ENCODE measurements at places on chromosomes 1 and 21.

- no peak for DNase-seq
Observed at GRCh38 chr1:221336126-221336525, 405.8 kb downstream of the DUSP10 start.

DNA sequence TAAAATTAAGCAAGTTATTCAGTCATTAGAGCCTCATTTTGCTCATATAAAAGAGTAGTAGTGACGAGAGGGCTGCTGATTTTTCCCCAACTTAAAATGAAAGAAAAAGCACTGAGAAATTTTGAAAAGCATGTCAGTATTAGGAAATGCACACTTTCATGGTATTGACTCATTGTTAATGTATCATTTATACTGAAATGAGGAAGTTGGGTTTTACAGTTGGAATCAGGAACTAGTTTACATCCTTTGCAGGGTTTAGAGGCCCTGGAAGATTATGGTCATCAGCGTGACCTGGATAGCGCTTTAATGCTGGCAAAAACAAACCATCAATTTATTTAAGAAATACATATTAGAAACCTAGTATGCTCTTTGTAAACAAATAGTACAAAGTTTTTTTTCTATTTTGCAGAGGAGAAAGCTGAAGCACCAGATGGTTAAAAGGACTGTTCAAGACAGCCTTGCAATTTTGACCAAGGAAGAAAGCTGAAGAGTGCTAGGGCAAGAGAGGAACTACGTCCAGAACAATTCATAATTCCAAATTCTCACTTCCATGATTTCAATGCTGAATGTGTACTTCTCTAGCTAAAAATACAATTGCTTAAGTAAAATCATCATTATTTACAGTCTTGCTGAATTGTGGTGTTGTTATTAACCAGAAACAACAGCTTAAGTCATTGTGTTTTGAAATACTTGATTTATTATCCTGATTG lies 94.8 kb upstream of the SGIP1 start:
- no peak for DNase-seq

GRCh38 chr1:23370330-23370708 lies 683 bp upstream of the ZNF436 start:
- no peak for DNase-seq

GRCh38 chr1:89951766-89952604 lies 42.9 kb upstream of the ZNF326 start:
- DNase-seq: no peak

- DNase-seq: no peak
Observed at GRCh38 chr1:245512980-245513578, 358.3 kb downstream of the KIF26B start.

- DNase-seq: no peak
Observed at GRCh38 chr1:112706505-112707220, at the start of gene RHOC. TSS of gene RHOC (minus strand) at chr1:112707127. CDS start at chr1:112703799, 3,328 bp downstream.

- DNase-seq: no peak
Observed at GRCh38 chr1:45669379-45669778, 17.0 kb downstream of the GPBP1L1 start.

DNA sequence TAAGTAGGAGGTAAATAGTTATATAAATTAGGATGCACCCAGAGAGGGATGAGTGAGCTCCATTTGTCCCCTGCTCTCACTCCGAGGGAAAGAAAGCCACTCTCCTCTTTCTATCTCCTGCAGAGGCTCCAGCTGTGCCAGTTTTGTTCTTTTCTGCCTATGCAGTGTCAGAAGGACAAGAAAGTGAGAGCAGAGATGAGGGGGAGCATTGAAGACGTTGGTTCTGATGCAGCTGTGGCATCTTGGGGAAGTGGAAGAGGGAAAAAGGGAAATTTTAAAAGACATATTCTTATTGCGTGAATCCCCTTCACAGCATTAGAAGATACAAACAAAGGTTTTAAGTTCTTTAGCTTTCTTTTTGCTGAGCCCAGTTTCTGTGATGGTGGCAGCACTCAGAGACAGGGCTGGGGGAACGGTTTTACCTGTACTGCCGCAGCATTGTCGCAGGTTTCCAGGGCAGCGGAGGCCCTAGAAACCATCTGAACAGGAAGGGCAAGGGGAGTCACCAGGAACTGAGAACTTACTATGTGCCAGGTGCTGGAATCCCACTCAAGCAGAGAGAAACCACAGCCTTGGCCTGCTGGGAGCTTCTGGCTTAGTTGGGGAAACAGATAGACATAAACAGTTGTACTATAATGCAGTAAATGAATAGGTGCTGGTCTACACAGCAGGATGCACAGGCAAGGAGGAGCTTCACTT lies 44.9 kb upstream of the USP24 start:
- DNase-seq: no peak

DNA sequence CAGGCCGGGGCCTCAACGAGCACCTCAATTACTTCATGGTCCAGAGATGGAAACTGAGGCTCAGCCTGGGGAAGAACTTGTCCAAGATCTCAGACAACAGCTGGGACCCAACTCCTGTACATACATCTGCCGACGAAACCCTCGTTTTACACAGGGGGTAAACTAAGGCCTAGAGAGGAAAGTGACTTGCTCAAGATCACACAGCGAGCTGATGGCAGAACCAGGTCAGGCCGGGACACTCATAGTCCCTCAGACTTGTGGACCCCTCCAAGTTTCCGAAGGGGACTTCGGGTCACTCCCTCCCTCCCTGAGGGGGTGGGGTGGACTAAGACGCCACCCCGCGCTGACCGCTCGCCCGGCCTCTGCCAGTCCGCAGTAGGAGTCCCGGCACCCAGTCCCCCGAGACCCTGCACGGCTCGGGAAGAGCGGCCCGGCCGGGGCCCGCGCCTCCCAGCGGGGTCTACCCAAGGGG lies 430 bp downstream of the WASF2 start:
- no peak for DNase-seq

DNA sequence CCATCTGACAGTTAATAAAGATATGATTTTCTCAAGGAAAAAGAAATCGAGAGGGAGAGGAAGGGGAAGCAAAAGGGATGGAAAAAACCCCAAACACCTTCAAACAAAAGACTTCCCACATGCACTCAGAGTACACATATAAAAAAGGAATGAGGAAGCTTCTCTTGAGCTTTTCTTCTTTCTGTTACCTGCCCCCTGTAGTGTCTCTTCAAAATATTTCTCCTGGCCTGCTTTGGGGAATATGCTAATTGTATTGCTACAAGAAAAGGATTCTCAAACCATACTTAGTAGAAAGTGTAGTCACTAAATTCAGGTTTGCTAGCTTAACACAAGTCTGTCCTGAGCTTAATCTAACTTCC lies 58.7 kb downstream of the KIF14 start:
- no peak for DNase-seq

- no peak for DNase-seq
Observed at GRCh38 chr1:20423169-20423795, 62.7 kb downstream of the CAMK2N1 start.

DNA sequence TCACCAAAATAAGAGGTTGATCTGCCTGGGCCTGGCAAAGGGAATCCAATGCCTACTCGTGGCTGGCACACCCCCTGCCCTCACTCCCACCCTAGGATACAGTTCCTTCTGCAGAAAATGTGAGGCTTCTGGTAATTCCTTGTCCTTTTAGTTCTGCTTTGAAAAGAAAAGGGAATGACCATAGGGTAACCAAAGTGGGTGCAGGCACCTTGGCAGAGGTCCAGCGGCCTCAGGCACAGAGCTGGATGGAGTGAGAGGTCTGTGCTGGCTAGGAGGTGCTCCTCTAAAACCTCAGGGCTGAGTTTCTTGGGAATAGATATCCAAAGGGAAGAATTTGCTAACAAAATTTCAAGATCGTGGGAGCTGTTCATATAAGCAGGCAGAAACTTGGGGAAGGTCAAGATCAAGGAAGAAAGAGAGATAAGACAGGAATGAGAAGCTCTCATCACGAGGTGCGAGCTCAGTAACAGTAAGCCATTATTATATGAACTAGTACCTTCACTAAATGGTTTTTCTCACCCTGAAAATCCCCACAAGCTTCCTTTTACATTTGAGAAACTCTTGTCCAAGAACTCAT lies 293.1 kb upstream of the LYPLAL1 start:
- DNase-seq: no peak

DNA sequence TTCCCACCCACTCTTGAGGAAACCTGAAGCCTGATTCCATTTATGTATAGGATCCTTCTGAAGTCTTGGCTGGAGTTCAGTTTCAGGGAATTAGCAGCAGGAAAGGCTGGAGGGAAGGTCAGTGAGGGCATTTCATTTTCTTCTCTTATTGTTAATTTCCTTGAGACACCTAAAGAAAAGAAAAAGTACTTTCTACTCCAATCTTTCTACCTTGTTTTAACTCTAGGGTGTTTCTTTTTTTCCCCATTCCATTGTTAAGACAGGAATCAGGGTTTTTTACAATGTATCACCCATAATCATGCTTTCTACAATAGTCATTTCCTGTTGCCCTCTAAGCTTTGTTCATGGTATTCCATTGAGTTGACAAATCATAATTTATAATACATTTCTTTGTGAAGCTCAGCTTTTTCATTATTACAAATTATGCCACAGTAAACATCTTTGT lies 27.4 kb downstream of the SNRPE start:
- DNase-seq: no peak

GRCh38 chr1:234676103-234676594 lies 66.2 kb upstream of the IRF2BP2 start:
- DNase-seq: peak; percentile 45

GRCh38 chr1:7938070-7938469 lies 2.6 kb downstream of the TNFRSF9 start:
- no peak for DNase-seq

DNA sequence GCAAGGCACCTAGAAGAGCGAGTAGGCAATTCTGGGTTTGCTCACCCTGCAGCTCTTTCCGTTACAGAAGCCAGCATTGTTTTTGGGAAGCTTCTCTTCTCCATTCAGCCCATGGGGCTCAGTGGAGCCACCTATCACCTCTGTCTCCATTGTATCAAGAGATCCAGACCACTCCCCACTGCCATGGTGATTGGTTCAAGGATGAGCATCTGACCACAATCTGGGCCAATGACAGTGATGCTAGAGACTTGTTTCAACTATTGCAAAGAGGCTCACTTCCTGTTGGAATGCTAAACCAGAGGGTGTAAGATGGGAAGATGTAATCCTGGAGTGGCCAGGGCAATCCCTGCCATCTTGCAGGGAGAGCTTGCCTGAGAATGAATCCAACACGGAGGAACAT lies 6.6 kb downstream of the SPATA21 start:
- DNase-seq: no peak

GRCh38 chr1:178500091-178500770 lies 3.5 kb upstream of the CLEC20A start:
- no peak for DNase-seq

GRCh38 chr1:44717156-44717555 lies 13.8 kb downstream of the RNU5D-1 start:
- DNase-seq: no peak

GRCh38 chr1:156788136-156788535 lies 20.8 kb downstream of the PRCC start:
- DNase-seq: no peak

- no peak for DNase-seq
Observed at GRCh38 chr1:45012639-45013278, 705 bp downstream of the UROD start.

DNA sequence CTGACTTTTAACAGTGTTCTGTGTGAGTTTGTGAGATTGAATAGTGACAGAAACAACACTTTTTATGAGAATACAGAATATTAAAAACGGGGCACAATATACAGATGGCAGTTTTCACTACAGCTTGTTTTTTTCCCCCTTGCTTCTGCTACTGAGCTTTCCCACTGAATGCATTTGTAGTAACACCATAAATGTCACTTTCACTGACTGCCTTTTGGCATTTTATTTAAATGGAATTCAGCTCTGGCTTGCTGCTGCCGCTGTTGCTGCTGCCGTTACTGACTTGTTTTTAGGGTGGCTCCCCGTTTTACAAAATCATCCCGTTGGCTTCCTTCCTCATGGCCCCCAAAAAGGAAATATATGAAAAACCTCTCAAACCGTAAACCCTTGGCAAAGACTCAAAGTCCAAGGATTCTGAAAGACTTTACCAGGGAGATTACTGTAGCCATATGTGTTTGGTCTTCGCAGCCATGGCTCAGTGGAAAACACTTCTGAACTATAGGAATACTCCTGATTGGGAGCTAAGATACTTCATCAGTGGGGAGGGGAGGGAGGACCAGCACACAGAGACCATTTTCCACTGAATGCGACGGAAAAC lies 151.0 kb downstream of the NUF2 start:
- no peak for DNase-seq

DNA sequence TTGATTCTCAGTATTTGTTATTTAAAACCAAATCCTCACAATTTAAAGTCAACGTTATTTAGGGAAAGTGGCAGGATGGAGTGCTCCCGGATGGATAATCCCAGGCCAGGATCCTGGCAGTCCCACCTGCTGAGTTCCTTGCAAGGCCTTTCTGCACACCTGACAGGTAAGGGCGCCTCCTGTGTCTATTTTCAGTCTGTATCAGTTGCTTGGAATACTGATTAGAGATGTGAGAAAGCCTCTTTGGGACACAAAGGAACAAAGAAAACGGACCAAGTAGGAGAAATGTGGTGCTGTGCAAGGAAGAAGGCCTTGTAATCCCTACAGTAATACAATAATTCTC lies 12.2 kb downstream of the STYXL2 start:
- DNase-seq: no peak

- no peak for DNase-seq
Observed at GRCh38 chr1:13605159-13605558, 21.5 kb downstream of the PDPN start.

DNA sequence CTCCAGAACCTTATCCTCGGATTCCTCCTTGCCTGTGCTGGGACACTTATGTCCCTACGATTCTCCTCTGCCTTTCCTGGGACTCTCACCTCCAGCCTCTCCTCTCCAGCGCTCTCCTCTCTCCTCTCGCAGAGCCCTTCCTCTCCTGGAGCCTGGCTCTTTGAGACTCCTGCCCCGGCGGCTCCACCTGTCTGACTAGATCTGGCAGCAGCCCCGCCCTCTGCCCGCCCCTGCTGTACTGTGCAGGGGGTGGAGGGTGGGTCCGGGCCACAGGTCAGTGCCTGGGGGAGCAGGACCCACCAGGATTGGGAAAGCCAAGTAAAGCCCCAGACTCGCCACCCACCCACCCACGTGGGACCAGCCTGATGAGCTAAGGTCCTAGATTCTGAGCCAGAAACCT lies 1.6 kb downstream of the ELOVL1 start:
- DNase-seq: no peak

GRCh38 chr1:58290685-58291372 lies 255.7 kb downstream of the OMA1 start:
- DNase-seq: no peak

GRCh38 chr21:38955495-38955894 lies 149.8 kb downstream of the ETS2 start:
- no peak for DNase-seq

DNA sequence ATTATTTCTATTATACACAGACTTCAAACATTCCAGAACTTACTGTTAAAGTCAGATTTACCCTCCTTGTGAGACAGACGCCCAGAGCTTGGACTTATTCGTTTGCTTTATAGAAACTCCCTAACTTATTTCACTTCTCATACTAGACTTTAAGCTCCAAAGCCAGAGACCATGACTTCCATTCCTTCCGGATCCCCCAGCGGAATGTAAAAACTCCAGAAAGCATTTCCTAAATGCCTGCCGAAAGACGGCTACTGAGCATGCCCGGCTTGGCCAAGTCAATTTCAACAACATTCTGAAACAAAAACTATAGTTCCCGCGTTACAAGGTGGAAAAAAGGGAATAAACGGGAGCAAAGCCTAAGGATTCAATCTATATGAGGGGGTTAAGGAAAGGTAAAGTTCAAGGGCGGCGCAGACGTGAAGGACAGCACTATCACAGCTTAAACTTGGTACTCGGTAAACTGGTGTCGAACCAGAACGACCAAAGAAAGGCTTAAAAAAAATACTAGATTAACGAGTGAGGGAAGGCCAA lies 1.1 kb downstream of the USP48 start:
- DNase-seq: no peak
